CD4-positive, CD25-positive, alpha-beta regulatory T cell (primary cell): ENCODE measurements at places on chromosomes 3 and 15. TPM values are rescaled to one million over a fixed set of nuclear protein-coding genes. Genes with fewer than 3 reads are reported as not detected.

Gene SYNPR
- total RNA-seq: not detected

Gene ZNF592
- total RNA-seq: 39.8 TPM

GRCh38 chr15:28993720-28994053 lies 107.9 kb downstream of the APBA2 start:
- no peaks in the 10 kb centered on the region for H3K4me1 ChIP-seq
- DNase-seq: no peak
- H3K36me3 ChIP-seq: no peaks in the 10 kb centered on the region
- no peak overlapping the region for H3K27ac ChIP-seq
- H3K27me3 ChIP-seq: no peaks in the 10 kb centered on the region

DNA sequence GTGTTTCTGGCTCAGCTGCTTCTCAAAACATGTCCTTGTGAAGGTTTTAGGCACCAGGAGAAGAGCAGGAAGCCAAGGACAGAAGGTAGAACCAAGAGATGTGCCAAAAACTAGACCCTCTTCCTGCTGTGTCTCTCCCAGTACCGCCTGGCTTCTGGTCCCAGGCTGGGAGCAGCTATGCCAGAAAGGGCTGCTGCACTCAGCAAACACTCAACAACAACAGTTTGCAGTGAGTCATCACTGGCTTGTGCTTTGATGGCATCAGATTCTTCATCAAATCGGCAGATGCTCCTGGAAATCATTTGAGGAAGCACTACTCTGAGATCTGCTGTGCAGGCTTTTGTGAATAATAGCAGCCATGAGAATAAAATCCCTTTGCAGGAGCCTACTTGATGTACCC lies 63.2 kb downstream of the DGKG start:
- H3K4me1 ChIP-seq: no peaks in the 10 kb centered on the region
- H3K4me3 ChIP-seq: no peak overlapping the region
- H3K27me3 ChIP-seq: peaks cover 2% of the 10 kb centered on the region

DNA sequence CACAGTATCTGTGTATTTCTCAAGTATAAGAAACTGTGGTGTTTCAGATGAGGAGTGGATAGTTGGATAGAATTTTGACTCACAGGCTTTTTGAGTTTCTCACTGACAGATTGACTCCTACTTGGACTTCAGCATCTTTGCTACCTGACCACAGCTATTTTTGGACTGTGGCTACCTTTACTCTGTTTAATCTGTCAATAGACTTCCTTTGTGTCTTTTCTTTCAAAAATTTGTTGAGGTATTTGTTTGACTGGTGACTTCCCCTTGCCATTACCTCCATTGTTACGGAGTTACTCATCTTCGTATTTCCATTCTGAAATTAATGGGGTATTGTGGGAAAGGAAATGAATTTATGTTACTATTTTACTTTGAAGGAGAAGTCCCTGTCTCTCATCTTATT lies 123.8 kb downstream of the AGBL1 start:
- no peaks in the 10 kb centered on the region for H3K4me1 ChIP-seq
- H3K36me3 ChIP-seq: no peaks in the 10 kb centered on the region
- no peak overlapping the region for H3K27ac ChIP-seq
